Activated CD4-positive, alpha-beta memory T cell treated with anti-CD3 and anti-CD28 coated beads for 36 hours (primary cell): ENCODE measurements at places on chromosomes 7 and 10. TPM values are rescaled to one million over a fixed set of nuclear protein-coding genes. Genes with fewer than 3 reads are reported as not detected.

The SFRP4 gene
- not detected for total RNA-seq

The TECTB gene
- not detected for total RNA-seq

The LRIT1 gene
- total RNA-seq = not detected

The CALHM1 gene
- not detected for total RNA-seq

The FZD1 gene
- total RNA-seq = 0.05 TPM

The NRG3 gene
- total RNA-seq = not detected

The C10orf62 gene
- not detected for total RNA-seq

The SFTPD gene
- total RNA-seq = not detected

The IL6 gene
- total RNA-seq = 2.2 TPM

The SEMA3E gene
- not detected for total RNA-seq

The WNT8B gene
- 0.46 TPM for total RNA-seq

The MUC3A gene
- total RNA-seq = not detected

GRCh38 chr10:119867317-119867716 lies 5.3 kb downstream of the MCMBP start:
- no peak for DNase-seq

DNA sequence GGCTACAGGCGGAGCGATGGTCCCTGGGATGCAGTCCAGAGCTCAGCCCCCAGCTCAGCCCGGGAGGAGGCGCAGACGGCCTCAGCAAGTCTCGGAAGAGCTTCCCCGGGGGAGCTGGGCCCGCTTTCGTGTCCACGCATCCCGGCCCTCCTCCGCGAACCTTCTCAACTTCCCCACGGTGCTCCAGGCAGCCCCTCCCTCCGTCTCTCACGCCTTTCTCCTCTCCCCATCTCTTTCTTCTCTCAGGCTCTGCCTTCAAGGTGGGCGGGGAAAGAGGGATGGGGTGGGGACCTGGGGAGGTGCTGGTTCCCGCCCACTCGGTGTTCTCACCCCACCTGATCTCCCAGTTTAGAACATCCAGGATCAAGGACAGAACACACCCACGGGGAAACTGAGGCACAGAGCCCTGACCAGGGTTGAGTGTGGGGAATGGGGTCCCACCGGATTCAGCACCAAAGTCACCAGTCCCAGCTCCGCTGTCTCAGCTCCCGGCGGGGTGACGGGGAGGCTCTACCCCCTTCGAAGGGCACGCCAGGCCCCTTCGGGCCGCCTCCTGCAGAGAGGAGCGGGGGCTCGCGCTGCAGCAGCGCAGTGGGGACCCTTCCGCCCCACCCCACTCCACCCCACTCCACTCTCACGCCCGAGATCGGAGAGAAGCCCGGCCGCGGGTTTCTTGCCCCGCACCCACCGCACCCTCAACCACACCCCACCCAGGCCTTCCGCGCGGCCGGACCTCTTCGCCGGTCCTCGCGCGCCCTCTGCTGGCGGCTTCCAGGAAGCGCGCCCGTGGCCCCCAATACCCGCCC lies 18.2 kb downstream of the POLL start:
- DNase-seq = peak; percentile 85

DNA sequence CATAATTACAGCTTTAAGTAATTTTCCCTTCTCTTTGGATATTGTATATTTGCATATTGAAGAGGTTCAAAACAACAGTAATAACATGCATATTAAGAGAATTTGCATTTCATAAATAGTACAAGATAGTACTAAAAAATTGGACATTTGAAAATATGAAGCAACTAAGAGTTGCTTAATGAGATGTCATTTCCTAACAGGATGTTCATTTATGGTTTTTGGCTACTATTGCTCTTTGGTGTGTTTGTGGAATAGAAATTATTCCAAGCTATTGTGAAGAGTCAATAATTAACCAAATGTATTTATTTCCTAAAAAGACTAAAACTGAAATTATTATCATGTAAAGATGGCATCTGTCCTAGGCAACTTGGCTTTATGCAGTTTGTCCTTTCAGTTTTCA lies 4.1 kb upstream of the SGCE start:
- DNase-seq = no peak

DNA sequence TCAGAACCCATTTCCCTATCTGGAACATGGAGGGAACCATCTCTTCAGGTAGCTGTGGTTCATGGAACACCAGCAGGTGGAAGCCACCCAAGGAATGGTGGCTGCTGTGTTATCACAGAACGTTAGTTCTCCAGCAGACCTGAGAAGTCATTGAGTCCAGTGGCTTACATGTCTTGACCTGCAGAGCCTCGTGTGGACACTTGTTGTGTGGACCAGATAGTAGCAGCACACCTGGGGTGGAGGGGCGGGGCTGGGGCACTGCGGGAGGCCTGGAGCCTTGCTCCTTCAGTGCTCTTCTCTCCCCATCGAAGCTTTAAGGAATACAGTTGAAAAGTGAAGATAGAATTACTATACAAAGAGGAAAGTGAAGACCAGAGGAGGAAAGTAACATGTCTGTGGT lies 42.4 kb downstream of the VWA2 start:
- DNase-seq = no peak

GRCh38 chr7:132176719-132177118 lies 399.6 kb downstream of the PLXNA4 start:
- no peak for DNase-seq

- peak; percentile 75 for DNase-seq
Observed at GRCh38 chr10:61992671-61993668, 91.5 kb downstream of the ARID5B start.

- DNase-seq = no peak
Observed at GRCh38 chr7:490461-491291, 29.0 kb downstream of the PDGFA start.

- DNase-seq = no peak
Observed at GRCh38 chr7:41103331-41103730, 599.6 kb downstream of the INHBA start.

GRCh38 chr10:99304862-99305229 lies 24.3 kb upstream of the CNNM1 start:
- no peak for DNase-seq

- peak; percentile 85 for DNase-seq
Observed at GRCh38 chr7:100604028-100604975, 2.1 kb downstream of the PCOLCE start.

- DNase-seq = no peak
Observed at GRCh38 chr7:51019191-51019844, 236.6 kb upstream of the GRB10 start.

- no peak for DNase-seq
Observed at GRCh38 chr7:81470724-81471379, 299.0 kb downstream of the HGF start.

DNA sequence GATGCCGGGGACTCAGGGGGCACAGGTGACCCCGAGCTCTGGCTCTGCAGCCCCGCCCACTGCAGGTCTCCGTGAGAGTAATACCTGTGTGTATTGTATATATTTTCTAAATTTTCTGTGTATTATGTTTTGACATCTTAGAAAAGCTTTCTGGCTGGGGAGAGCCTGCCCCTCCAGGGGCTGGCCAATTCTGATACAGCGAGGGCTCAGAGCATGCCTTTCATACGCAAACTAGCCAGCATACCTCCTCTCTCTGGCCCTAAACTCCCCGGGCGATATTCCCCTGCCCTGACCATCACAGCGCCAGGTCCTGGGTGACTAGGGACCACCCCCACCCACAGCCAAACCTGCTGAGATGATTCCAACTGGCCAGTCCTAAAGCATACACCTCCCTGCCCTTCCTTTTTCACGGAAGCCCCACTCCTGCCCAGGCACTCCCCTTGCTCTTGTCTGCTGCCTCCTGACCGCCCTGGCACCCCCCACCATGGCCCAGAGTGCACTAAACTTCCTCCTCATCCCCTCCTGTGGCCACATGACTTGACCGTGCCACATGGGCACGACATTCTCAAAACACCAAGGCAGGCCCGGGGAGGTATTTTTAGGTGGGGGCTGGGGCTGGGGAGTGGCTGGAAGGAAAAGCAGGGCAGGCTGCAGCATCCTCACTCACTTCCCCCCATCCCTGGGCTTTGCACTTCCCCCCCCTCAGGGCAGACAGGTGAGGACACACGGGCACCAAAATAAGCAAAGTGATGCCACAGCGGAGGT lies 61.5 kb downstream of the INSIG1 start:
- no peak for DNase-seq

DNA sequence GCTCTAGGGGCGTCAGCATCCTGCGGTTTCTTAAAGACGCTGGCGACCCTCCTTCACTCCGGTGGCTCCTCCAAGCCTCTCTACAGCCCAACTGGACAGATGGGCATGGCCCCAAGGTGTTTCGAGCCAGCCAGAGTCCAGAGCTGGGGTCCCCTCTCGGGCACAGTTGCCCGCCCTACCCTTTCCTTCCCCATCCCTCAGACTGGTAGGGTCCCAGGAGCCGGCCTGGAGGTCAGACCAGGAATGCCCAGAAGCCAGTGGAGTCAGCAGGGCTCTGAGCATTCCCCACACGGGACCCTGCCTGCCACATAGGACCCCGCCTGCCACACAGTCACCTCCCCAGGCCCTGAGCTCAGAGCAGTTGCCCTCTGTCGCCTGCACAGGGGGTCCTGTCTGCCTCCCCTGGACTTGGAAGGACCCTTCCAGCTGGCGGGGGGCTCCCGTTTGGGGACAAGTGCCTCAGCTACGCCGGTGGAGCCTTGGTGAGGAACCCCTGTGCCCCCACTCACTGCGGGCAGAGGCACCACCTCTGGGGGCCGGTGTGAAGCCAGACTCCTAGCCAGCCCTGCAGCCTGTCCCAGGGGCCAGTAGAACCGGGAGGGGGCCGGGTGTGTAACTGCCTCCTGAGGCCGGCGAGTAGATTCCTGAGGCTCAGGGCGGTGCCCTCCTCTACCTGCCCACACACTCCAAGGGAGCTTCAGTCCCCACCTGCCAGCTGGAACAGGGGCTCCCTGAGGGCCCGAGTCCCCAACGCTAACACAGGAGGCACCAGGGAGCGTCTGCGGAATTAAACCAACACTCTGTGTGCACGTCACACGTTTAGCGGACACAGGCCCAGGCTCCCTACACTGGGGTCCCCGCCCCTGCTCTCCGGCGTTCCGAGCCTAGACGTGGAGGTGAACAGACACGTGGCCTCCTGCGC lies 19.4 kb upstream of the PDGFA start:
- DNase-seq = no peak
